Activated naive CD4-positive, alpha-beta T cell (primary cell): ENCODE measurements at places on chromosomes 3 and 15.

GRCh38 chr3:107117922-107118536, 259.2 kb upstream of the CCDC54 start:
- no peak for DNase-seq

- DNase-seq, result no peak
These were observed 17.6 kb upstream of the PAQR9 start for GRCh38 chr3:142981108-142981507.

GRCh38 chr15:70385711-70386110, 288.0 kb upstream of the TLE3 start:
- no peak for DNase-seq

GRCh38 chr3:55242921-55243320, 244.2 kb downstream of the WNT5A start:
- DNase-seq, result no peak

DNA sequence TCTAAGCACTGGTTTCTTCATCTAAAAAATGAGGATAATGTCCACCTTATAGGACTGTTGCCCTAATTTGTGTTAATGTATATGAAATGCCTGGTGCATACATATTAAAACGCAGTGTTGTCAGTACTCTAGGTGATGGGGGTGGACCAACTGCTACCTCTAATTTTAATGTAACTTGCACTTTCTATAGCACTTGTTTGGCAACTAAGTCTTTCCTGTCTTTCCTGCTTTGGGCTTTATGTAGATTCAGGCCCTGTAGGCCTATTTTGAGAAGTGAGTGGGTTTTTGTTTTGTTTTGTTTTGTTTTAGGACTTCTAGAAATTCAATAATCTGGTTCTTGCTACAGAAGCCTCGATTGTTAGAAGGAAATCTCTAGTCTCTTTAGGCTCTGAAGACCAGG, 21.2 kb downstream of the SLC7A14 start:
- DNase-seq, result no peak

DNA sequence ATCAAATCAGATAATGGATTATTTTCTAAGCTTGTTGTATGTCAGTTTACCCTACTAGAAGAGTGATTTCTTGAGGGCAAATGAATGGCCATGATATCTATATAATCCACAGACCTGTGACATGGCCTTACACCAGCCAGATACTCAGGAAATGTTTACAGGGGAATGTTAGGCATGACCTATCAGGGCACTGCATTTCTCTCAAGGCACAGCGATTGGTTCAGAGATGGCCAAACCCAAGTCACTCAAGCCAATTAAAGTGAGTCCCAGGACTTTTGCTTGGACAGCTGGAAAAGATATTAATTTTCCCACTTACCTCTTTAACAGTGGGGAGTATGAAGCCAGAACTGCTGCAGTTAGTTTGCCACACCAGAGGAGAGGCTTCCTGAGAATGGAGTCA, 28.7 kb upstream of the GATA2 start:
- DNase-seq, result no peak

GRCh38 chr3:124829819-124830554, 57.2 kb downstream of the ITGB5 start:
- no peak for DNase-seq

GRCh38 chr3:125013095-125013494, 42.7 kb downstream of the HEG1 start:
- DNase-seq, result no peak

GRCh38 chr15:82314769-82315518, 34.3 kb downstream of the GOLGA6L10 start:
- no peak for DNase-seq

DNA sequence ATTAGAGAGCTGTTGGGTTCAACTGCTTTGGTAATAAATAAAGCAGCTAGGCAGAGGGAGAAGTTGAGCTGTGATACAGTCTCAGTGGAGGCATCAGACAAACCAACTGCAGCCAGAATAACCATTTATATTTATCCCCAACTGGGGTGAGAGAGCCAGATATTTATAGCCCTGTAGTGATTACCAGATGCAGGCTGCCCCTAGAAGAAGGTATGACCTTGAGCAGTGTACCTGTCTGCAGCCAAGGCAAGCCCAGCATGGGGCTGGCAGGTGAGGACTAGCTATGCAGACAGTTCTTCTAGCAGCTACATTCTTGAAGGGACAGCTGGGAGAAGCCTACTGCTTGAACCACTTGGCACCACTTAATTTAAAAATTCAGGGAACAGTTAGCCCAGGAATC, 144.4 kb upstream of the EPHA3 start:
- DNase-seq, result no peak

GRCh38 chr3:69288161-69288895, 97.6 kb downstream of the FRMD4B start:
- no peak for DNase-seq

DNA sequence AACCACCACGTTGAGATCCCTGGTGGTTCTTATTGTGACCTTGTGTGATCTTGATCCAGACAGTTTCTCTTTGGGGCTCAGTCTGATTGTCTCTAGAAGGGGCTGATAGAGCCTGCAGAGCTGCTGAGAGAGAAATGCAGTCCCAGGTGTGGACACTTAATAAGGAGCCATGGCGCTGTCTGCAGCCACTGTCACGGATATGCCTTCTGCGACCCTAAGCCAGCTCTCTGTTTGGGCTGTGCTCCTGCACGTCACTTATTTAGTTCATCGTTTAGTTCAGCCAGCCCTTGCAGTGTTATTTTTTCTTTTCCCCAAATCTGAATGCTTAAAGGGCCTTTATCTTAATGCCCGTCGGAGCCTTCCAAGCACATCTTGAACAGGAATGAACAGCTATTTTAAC, 12.0 kb downstream of the SLC6A1 start:
- DNase-seq, result no peak

DNA sequence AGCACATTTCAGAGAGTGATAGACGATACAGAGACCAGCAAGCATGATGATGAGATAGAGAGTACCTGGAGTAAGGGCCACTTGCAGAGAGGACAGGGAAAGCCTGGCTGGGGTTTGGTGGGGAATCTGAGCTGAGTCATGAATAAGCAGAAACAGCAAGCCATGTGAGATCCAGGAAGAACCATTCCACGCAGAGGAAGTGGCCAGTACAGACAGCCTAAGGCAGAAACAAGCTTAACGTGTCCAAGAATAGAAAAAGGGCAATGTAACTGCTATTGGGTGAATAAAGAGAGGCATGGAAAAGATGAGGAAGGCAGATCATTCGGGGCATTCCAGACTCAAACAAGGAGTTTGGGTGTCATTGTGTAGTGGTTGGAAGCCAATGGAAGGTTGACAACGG, 816.3 kb upstream of the CFAP20DC start:
- no peak for DNase-seq

GRCh38 chr3:150239766-150240165, 168.3 kb upstream of the TSC22D2 start:
- no peak for DNase-seq

DNA sequence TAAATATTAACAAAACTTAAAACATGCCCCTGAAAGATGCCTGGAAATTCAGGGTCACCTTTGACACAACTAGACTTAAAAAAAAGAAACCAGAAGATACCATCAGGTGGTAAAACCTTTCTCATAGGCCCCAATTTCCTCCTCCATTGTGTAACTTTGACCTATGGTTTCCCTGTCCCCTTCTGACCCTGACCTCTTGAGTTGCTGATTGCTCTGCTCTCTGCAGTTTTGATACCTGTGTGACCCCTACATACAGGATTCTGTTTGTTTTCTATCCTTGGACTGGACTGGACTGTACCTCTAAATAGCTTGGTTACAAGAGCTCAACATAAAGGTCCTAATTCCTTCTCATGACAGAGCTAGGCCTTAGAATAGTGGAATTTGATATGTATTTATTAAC, 220.6 kb downstream of the ZIC4 start:
- DNase-seq, result no peak

DNA sequence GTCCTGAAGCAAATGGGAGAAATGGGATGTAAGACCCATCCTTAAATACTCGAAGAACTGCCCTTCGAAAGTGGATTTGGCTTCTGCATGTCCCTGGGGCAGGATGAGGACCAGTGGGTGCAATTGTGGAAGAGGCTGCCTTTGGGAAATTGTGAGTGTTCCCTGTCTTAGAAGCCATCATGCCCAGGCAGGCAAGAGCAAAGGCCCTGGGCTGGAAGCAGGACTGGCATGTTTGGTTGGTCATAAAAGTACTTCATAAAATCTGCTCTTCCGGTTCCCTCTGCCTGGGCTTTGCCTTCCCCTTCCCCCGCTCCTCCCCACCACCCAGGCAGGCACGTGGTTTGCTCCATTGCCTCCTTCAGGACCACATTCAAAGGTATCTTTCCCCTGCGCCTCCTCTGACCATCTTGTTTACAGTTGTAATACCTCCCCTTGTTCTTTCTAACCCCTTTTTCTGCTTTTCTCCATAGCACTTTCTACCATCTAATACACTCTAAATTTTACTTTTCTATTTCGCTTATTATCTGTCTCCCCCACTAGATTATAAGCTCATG, 8.3 kb downstream of the MINAR1 start:
- DNase-seq, result no peak

GRCh38 chr3:100761211-100761942, 52.1 kb downstream of the TFG start:
- no peak for DNase-seq

DNA sequence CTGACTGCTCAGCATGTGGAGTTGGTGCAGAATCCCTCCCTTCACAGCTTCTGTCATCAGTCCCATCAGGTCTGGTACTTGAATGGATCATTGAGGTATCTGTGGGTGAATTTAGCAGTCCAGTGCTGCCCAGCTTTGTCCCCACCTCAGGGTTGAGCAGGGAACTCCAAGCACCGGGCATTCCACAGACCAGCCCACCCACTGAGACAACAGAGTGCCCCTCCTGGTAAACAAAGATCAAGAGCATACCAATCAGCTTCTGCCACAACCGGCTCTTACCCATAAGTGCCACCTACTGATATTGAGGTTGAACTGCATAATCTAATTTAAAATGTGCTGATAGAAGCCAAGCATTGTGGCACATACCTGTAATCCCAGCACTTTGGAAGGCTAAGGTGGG, 57.1 kb upstream of the FXR1 start:
- DNase-seq, result no peak

DNA sequence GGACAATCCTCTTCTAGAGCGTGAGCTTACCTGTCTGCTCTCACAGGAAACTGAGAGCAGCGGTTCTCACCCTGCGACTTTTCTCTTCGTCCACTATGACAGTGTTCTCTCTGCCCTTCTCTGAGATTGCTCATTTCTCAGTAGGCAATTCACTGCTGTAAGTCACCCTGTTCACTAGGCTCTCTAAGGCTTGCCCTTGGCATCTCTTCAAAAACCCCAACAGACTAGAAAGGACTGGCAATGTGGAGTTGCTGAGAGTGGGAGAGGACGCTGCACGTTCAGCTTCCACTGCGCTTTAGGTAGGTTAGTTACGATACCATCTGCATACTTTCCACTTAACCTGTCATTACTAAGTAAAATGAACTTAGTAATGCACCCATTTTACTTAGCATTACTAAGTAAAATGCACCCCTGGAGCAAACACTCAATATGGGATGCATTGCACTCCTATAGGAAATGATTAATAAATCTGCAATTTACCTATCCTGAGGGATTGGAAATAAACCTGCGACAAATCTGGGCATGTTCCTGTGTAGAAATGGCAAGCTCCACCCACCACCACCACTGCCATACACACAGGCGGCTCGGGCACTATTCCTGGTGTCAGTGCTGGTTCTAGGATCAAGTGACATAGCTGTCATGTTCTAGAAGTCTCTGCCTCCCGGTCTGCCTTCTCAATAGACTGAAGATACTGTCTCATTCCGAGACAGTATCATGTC, 21.4 kb downstream of the XPC start:
- no peak for DNase-seq

DNA sequence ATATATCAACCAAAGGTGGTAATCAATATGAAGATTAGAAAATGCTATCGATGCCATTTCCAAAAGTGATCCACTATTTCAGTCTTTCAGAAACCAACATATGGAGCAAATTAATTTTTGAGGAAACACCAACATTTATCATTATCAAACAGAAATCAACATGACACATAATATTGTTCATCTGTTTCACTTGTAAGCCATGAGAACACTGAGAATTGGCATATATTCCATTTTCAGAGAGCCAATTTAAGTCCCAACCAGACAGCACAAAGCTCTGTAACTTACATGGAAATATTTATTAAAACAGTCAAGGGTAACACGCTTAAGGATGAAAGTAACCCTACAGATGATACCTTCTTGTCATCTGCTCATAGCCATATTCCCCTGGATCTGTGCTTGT, 37.6 kb upstream of the STRIT1 start:
- DNase-seq, result no peak
